Thymus (tissue), 14 donors: ENCODE measurements at places on chromosomes 5 and 9. TPM values are rescaled to one million over a fixed set of nuclear protein-coding genes. Genes with fewer than 3 reads are reported as not detected.

The TIGD6 gene
- 3.5 TPM for total RNA-seq

GRCh38 chr5:168052686-168053085 is 238.8 kb upstream of the WWC1 start:
- no peak for DNase-seq

GRCh38 chr9:130294664-130295063 is 29.1 kb downstream of the HMCN2 start:
- no peak for DNase-seq

The IFNA2 gene
- total RNA-seq = not detected

The PKD2L2 gene
- total RNA-seq = not detected

GRCh38 chr5:121719255-121719654 is 132.4 kb upstream of the FTMT start:
- DNase-seq = no peak

DNA sequence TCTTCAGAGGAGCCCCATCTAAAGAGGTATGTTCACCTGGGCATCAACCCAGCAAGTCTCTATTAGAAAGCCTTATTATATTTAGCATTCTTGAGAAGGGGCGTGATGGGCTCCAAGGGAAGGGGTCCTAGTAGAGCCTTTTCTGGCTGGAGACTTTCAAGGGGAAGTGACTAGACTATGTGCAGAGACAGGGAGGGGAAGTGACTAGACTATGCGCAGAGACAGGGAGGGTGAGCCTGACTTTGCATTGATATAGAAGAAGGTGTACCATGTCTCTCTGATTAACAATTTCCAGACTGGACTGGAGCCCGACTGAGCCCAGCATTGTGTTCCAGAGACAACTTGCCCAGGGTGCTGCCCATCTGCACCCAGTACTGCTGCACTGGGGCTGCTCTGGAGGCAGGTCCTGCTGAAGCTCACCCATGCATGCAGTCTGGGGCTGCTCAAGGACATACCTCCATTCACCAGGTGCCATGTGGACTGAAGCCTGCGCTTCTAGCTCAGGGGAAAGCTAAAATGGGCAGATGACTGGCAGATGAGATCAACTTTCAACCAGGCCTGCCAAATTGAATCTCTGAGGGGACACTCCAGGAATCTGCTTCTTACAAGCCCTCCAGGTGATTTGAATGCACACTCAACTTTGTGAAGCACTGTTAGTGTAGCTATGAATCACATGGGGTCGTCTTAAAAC is 83.0 kb upstream of the GNA14 start:
- DNase-seq = no peak

The INSL4 gene
- 0.05 TPM for total RNA-seq

DNA sequence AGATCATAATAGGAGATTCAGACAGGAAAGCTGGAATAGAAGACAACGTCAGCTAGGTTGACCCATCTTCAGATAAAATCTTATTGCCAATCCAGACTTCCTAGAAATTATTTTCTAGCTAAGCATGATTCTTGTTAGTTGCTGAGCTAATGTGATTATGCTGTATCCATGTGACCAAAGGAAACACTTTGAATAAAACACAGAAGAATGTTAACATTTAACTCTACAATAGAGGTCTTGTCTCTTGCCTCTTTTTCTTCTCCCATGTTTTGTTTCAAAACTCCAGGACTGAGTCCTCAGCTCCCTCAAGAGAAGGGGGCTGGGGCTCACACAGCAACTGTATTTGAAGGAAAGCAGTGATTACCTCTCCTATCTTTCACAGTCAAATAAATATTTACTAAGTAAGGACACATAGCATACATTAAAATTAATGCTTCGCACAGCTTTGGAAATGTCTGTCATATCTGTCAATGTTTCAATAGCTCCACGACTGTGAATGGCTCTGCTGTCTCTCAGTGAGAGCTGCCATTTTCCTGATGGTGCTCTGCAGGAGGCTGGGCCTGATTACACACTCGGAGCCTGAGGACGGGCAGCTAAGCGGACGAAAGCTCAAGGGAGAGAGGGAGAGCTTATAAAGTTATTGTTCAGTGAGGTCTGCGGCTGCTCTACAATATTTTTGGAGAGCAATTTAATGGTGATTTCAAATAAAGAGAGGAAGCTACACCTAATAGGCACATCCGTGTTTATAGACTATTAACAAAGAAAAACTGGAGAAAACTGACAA is 64.8 kb upstream of the ZNF462 start:
- DNase-seq = no peak

The CATSPER3 gene
- total RNA-seq = 0.19 TPM

The FCN2 gene
- total RNA-seq = 0.52 TPM

GRCh38 chr5:143916451-143916850 is 104.5 kb downstream of the HMHB1 start:
- DNase-seq = no peak

DNA sequence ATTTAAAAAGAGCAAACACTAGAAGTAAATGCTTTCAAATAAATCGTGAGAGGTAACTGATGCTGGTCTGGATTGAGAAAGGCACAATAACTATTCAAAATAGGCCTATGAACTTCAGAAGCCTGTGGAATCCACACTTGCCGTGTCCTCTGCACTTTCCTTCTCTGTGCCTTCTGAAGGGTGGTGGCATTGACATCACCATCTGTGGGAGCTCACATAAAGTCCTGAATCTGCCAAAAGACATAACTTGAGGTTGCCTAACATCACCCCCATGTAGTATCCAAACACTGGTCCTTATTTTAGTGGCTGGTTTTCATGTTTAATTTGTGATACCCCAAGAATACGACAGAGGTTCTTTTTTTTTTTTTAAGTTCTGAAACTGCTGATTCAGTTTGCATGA is 59.8 kb downstream of the IRF1 start:
- no peak for DNase-seq

The ENTPD8 gene
- 0.14 TPM for total RNA-seq

The NUP155 gene
- 32.2 TPM for total RNA-seq

DNA sequence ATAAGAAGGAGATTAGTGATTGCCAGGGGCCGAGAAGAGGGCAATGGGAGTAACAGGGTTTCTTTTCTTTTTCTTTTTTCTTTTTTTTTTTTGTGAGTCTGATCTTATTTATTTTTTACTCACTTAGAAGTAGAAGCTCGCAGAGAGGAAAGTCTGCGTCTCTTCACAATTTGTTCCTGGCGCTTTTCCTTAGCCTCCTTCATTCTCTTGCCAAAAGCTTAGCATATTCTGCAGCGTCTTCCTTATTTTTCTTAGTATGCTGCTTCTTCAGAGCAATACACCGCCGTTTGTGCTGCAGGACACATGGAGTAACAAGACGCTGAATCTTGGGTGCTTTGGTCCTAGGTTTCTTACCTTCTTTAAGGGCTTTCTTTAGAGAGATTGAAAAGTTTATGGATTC is 30.3 kb upstream of the DENND4C start:
- DNase-seq = no peak

The SLIT3 gene
- total RNA-seq = 8.4 TPM

- no peak for DNase-seq
Observed at GRCh38 chr9:87498811-87499360, 1.2 kb downstream of the DAPK1 start.
